Activated CD4-positive, alpha-beta T cell treated with anti-CD3 and anti-CD28 coated beads for 36 hours (primary cell): ENCODE measurements at places on chromosomes 4 and X. TPM values are rescaled to one million over a fixed set of nuclear protein-coding genes. Genes with fewer than 3 reads are reported as not detected.

DNA sequence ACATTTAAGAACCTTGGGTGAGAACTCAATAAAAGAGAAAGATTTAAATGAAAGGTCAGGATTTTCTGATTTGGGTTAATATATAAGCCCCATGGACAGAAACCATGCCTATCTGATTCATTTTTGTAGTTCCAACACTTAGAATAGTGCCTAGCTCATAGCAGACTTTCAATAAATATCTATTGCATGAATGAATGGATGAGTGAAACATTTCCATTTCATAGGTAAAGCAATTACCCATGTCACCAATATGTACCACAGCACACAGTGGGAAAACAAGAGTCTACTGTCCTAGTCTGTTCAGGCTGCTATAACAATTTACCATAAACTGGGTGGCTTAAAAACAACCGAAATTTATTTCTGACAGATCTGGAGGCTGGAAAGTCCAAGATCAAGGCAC, 63.9 kb upstream of the PTPN13 start:
- H3K4me3 ChIP-seq = no peak overlapping the region
- no peaks in the 10 kb centered on the region for H3K4me1 ChIP-seq
- DNase-seq = no peak
- H3K36me3 ChIP-seq = no peaks in the 10 kb centered on the region
- H3K27me3 ChIP-seq = peaks cover 5% of the 10 kb centered on the region
- no peak overlapping the region for H3K27ac ChIP-seq

GRCh38 chr4:25783943-25784342, 78.8 kb downstream of the SEL1L3 start:
- H3K4me3 ChIP-seq = no peak overlapping the region
- H3K27me3 ChIP-seq = no peaks in the 10 kb centered on the region
- peaks cover 37% of the 10 kb centered on the region for H3K36me3 ChIP-seq
- no peak overlapping the region for H3K27ac ChIP-seq
- peaks cover 3% of the 10 kb centered on the region for H3K4me1 ChIP-seq
- DNase-seq = peak; percentile 31

GRCh38 chr4:73603854-73604584, 16.2 kb downstream of the RASSF6 start:
- DNase-seq = no peak
- no peak overlapping the region for H3K27ac ChIP-seq
- peaks cover 2% of the 10 kb centered on the region for H3K27me3 ChIP-seq
- peaks cover 20% of the 10 kb centered on the region for H3K4me1 ChIP-seq
- H3K4me3 ChIP-seq = no peak overlapping the region

GRCh38 chr4:7348946-7349900, 85.5 kb downstream of the PSAPL1 start:
- peaks cover 2% of the 10 kb centered on the region for H3K27me3 ChIP-seq
- DNase-seq = no peak
- H3K4me1 ChIP-seq = no peaks in the 10 kb centered on the region

- DNase-seq = peak; percentile 62
- no peak overlapping the region for H3K4me3 ChIP-seq
- H3K27me3 ChIP-seq = no peaks in the 10 kb centered on the region
- peaks cover 22% of the 10 kb centered on the region for H3K36me3 ChIP-seq
- H3K27ac ChIP-seq = peak overlapping the region; percentile 44
Measured at GRCh38 chr4:153541456-153542096, 75.4 kb downstream of the TMEM131L start.

SPANXA2 gene
- total RNA-seq = not detected

RBMXL3 gene
- not detected for total RNA-seq

POU3F4 gene
- total RNA-seq = not detected

VCX3B gene
- not detected for total RNA-seq

CITED1 gene
- total RNA-seq = 0.25 TPM
